ENCODE measurements at places on chromosomes 12 and 14. TPM values are rescaled to one million over a fixed set of nuclear protein-coding genes. Genes with fewer than 3 reads are reported as not detected.

The KLRC1 gene
- not detected for total RNA-seq

The CYP27B1 gene
- 1.6 TPM for total RNA-seq

The KRT2 gene
- not detected for total RNA-seq

- ATAC-seq = no peak
Observed at GRCh38 chr14:36617824-36618223, 35.4 kb upstream of the NKX2-8 start.

DNA sequence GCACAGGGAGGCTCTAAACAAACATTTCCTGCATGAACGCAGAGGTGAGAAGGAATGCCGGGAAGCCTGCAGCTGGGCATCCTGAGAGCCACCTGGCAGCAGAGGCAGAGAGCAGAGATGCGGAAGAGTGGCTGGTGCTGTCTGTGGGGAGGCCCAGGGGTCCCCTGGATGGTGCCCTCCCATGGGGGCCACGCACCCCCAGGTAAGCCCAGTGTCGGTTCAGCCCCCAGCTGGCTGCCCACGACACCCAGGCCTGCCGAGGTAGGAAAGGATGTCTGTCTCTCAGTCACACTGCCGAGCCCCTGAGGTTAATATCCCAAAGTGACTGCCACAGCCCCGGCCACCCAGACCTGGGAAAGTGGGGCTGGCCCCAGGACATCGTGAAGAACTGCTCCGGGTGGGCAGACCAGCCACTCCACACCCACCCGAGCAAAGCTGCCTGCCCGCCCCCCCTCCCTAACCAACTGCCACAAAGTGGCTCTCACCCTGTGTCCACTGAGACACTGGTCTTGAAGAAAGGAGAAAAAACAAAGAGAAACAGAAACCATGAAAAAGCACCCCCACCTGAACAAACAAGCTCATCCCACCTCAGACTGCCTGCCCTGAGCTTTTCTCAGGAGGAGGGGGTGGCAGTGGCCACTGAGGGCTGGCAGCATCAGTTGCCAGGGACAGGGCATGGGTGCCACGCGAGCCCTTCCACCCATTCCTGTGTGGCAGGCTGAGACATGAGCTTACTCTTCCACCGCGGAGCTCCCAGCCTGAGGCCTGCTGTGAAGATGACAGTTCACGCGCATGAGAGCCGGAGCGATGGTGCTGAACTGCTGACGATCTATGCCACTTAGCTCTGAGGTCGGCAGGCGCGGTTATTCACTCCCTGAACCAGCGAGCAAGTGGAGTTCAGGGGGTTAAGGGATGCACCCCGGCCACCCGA is 40.8 kb downstream of the CCDC88C start:
- peak; percentile 31 for ATAC-seq
